Left kidney (tissue), 8 donors: ENCODE measurements at places on chromosomes 16 and 17.

- no peak for DNase-seq
Observed at GRCh38 chr17:5238333-5238732, 3.7 kb upstream of the SCIMP start.

- no peak for DNase-seq
Observed at GRCh38 chr17:19016297-19016696, 11.7 kb upstream of the FAM83G start.

DNA sequence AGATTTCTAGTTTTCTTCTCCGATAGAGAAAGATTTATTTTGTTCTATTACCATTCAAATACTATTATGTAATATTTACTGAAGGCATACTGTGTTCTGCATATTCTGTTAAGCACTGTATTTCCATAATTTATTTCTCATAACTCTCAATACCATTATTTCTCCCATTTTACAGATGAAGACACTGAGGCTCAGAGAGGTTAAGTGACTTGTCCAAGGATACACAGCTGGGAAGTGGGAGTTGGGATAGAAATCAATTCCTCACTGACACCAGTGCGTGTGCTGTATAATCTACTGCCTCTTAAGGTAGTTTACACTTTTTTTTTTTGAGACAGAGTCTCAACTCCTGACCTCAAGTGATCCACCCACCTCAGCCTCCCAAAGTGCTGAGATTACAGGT is 7.4 kb downstream of the NLRC3 start:
- DNase-seq = no peak

DNA sequence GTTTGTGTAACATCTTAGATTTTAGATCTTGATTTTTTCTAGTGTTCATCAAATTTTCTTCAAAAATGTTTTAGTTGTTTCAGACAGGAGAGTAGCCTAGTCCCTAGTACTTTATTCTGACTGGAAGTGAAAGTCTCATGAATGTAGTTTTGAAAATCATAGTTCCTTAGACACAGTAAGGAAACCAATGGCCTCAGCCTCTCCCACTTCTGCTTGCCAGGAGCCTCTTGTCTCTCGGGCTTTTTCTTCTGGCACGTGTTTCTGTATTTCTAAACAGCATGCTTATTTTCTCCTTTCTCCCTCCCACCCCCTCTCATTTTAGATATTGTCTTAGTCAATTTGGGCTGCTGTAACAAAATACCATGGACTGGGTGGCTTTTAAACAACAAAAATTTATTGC is 9.8 kb downstream of the SLFN5 start:
- DNase-seq = no peak

DNA sequence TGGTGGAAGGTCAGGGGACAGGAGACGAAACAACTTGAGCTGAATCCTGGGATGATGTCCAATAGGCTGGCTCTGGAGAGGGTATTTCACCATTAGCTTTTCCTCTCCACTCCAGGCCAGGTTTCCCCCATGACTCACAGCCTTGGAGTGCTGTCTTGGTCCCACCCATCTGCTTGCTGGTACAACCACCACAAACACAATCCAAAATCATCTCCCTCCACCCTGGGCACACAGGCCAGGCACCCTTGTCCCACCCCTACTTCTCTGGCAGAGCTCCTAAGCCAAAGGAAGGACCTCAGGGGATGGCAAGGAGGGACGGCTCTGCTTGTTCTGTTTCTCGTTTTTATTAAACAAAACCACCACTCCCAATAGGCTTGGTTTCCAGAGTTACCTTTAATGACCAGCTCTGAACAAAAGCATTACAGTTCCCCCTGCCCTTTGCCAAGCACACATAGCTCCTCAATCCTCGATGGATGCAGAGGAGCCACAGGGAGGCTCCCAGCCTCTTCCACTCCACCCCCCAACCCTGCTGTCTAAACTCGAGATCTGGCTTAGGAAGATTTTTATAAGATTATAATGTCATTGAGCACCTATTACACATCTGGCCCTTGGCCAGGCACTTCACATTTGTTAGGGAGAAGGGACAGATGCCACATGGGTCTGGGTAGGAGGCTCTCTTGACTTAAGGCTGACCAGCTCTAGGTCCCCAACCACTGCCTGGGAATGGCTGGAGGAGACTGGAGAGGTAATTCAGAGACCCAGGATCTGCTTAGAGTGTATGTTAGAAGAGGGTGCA is 13.3 kb downstream of the CAVIN1 start:
- no peak for DNase-seq

DNA sequence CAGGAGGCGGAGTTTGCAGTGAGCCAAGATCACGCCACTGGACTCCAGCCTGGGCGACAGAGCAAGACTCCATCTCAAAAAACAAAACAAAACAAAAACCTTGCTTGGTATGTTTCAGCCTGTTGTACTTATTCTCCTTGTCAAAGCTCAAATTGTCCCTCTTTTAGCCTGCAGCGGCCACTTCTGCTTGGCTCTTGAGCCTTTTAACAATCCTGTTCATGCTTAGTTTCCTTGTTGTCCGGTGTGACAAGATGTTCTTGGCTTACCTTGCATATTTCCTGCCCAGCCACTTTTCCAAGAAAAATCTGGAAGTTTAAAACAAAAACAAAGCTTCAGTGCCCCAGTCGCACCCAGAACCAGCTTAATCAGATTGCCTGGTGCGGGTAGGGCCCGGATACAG is 81.0 kb downstream of the ABCC1 start:
- no peak for DNase-seq

GRCh38 chr17:31462261-31462660 is 70.8 kb downstream of the RAB11FIP4 start:
- DNase-seq = no peak

DNA sequence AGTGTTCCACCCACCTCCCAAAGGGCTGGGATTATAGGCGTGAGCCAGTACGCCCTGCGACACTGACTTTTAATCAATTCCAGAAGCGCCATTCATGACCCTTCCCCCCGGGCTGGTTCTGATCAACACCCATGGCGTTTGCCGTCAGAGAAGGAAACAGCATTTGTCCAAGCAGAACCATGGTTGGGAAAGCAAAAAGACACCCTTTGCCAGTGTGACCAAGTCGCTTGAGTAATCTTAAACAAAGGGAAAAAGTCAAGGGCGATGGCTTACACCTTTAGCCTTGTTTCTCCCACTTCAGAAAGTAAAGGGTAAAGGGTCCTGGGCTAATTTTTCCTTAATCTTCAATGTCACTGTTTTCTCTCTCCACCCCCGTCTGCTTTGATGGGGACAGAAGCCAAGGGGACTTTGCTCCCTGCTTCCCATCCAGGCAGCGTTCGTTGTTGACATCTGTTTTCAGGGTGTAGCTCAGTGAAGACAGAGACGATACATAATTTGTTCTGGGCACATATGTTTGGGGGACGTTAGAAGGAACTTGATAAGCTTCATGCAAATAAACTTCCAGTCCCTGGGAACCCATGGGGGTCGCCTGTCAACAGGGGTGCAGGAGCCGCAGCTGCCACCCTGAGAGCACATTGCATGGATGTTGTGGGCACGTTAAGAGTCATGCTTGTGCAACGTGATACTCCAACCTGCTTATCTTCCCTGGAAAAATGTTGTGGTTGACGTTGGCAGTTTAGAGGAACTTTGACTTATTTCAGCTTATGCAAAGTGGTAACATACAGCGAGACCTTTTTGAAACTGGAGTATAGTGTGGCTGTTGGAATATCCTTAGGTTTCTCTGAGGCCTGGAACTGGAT is 50.6 kb upstream of the TANGO6 start:
- no peak for DNase-seq

GRCh38 chr16:87562201-87562600 is 40.1 kb upstream of the JPH3 start:
- no peak for DNase-seq

GRCh38 chr17:57109393-57110151 is 24.5 kb downstream of the AKAP1 start:
- DNase-seq = no peak

DNA sequence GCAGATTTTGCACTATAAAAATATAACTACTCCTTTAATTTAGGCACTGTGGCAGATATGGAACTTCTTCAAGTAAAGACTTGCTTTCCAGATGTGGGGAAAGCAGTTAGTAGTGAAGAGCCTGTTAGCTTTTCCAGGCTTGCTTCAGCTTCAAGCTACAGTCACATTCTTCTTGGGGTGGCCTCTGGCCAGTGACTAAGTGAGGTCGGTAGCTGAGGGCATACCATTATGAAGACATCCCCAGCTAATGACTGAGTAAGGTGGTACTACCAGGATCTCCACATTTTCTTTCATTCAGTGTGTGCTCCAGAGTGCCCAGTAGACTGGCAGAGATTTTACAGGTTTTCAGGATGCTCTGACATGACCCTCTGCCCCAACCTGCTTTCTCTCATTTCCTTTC is 167.1 kb upstream of the KIF2B start:
- DNase-seq = no peak

DNA sequence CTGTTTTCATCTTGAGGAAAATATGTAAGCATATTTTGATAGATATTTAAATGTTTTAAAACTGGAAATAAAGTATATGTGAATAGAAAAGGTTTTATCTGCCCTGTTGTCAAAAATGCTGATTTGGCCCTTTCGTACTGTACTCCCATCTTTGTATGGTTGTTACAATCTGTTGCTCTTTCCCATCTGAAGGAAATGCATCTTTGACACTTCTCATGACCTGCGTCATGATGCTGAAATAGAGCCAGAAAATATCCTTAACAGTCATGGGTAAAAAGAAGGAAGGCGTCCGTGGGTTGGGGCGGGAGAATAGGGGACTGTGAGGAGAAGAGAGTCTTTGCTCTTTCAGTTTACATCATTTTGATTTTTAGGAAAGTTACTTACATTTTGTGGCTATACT is 327.7 kb downstream of the BCAS3 start:
- DNase-seq = no peak

- DNase-seq = no peak
Observed at GRCh38 chr17:44417553-44417952, 28.1 kb upstream of the ITGA2B start.

DNA sequence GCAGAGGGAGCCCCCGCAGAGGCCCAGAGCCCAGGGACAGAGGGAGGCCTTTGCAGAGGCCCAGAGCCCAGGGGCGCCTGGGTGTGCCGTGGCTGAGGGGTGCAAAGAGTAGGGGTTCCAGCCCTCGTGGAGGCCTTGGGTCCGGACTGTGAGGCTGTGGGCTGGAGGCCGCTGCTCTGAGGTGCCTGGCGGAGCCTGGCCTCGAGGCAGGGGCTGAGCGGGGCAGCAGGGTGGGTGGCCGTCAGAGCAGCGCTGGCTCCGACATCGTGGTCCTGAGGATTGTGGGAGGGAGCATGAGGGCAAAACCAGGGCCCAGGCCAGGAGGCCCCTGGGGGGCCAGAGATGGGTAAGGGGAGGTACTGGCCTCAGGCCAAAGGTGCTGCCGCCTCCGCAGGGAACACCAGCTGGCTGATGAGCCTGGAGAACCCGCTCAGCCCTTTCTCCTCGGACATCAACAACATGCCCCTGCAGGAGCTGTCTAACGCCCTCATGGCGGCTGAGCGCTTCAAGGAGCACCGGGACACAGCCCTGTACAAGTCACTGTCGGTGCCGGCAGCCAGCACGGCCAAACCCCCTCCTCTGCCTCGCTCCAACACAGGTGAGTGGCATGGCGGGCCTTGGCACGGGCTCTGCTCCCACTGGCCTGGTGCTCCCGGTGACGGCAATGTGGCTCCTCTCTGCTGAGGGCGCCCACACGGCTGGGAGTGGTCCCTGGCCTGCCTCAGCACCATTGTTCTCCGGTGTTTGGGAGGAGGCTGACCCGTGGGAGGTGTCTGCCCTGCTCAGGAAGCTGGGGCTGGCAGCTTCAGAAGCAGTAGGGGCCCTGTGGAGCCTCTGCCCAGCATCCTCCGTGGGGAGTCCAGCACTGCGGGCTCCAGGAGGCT is 33.7 kb downstream of the TSC2 start:
- DNase-seq = no peak

DNA sequence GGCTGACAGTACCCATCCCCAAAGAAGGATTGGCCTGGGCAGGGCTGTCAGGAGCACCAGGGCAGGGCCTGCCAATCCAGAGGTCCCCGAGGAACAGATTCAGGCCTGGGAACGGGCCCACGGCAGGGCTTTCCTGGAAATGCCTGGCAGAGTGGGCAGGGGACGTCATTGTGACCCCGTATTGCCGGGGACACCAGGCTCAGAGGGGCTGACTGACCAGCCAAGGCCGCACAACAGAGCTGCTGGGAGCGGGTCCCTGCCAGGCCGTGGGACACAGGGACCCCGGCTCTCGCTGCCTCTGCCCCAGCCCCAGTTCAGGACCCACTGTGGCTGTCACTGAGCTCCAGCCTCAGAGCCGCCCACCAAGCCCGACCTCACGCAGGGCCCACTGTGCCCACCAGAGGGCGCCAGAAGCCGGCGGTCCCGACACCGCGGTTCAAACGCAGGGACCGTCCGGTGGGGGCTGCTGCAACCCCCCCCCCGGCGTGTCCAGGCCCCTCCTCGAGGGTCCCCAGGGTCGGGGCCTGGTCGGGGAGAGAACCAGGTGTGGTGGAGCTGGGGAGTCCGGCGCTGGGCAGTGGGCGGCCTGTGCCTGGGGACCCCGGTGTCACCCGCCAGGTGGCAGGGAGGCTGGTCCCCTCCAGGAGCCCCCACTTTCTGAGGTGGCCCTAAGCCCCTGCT is 15.2 kb upstream of the SSTR5 start:
- DNase-seq = no peak

- no peak for DNase-seq
Observed at GRCh38 chr16:52677501-52677900, 130.6 kb upstream of the TOX3 start.

GRCh38 chr17:77287432-77288068 is 146.8 kb downstream of the SEC14L1 start:
- no peak for DNase-seq

DNA sequence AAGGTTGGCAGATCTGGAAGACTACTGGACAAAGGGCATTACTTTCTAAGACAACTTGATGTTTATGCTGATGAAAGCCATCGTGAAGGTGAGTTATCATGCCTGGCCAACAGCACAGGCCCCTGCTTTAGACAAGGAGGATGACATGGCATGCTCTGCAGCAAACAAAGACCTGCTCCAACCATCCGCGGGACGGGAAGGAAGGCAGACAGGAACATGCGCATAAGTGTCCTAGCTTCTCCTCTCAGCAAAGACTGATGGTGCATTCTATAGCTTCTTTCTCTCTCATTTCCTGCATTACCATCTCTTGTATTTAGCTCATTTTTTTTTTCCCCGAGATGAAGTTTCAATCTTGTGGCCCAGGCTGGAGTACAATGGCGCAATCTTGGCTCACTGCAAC is 5.4 kb downstream of the NPLOC4 start:
- no peak for DNase-seq

DNA sequence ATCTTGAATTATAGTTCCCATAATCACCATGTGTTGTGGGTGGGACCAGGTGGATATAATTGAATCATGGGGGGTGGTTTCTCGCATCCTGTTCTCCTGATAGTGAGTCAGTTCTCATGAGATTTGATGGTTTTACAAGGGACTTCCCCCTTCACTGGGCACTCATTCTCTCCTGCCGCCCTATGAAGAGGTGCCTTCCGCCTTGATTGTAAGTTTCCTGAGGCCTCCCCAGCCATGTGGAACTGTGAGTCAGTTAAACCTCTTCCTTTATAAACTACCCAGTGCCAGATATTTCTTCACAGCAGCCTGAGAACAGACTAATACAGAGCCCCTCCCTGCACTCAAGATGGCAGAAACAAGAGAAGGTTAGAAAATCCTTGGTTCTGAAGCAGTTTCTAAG is 26.4 kb downstream of the LDAF1 start:
- DNase-seq = no peak
